GM20000 (cell line): ENCODE measurements at places on chromosomes 2 and 18.

DNA sequence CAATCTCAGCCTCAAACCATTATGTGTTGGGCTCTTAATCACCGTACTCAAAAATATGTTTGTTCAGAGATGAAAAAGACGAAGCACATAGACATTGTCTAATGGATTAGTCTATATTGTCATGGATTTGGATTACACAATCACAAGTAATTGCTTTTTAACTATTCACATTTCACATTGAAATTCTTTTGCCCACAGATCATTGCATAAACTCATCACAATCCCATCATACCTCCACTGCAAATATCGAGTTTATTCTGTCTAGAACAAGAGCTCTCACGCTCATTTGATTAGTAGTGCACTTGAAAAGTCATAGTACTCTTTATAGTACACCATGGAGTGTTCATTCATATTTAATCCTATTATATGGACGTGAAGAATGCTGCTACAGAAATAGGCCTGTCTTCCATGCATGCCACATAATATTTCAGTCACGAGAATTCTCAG, 97.9 kb upstream of the SOX11 start:
- no peak for DNase-seq

- no peak for DNase-seq
Observed at GRCh38 chr2:172299741-172300140, 127.6 kb upstream of the ITGA6 start.

GRCh38 chr18:64131314-64131713, 17.6 kb downstream of the LINC00305 start:
- no peak for DNase-seq

GRCh38 chr2:52532956-52533355, 1234.6 kb upstream of the CHAC2 start:
- no peak for DNase-seq

DNA sequence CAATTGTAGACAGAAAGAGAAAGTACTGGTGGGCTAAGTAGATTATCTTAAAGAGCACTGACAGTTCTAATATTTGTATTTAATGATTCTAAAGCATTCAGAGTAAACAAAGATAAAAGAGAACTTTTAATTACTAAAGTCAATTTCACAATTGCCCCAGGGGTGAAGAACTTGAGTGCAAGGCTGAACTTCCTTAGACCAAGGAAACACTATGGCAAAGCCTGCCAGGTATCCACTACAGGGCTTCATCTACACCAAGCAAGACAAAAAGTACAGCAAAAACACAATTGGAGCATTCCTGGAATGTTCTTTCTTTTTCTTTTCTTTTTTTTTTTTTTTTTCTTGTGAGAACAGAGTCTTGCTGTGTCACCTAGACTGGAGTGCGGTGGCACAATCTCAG, 46.9 kb upstream of the NDUFV2 start:
- DNase-seq: no peak

DNA sequence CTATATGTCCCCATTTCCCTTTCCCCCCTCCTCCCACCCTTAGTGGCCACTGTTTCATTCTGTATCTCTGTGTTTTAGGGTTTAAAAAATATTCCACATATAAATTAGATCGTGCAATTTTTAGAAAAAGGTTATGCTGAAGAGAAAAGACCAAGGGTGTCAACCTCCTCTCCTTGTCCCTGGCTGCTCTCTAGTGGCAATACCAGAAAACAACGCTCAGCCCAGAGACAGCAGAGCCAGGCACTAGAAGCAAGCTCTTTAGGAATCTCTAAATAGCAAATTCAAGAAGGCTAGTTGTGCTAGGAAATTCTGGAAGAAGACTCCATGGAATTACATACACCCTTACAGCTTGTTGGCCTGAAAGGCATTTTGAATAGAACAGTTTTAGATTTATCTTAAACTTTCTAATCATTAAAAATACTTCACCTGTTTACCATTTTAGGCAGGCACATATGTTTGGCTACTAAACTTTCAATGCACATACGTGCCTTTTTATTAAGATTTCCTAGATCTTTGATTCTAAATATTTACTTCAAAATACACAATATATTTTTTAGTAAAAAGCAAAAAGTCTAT, 35.1 kb upstream of the RASGRP3 start:
- DNase-seq: peak; percentile 61

DNA sequence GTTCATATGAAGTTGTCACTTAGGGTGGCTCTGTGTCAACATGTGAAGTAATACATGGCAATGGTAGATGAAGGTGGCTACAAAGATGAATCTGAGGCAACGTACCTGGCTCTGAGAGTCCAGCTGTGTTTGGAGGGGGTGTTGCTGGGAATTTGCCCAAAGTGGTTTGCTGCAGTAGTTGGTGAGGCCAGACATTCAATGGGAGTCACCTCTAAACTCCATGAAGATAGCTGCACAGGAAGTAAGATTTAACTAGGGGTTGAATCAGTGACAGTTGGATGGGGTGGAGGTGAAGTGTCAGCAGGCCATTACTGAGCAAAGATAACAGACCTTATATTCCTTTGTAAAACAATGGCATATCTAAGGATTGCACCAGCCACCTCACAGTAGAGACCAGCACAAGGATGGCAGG, 71.8 kb downstream of the NUP35 start:
- no peak for DNase-seq

DNA sequence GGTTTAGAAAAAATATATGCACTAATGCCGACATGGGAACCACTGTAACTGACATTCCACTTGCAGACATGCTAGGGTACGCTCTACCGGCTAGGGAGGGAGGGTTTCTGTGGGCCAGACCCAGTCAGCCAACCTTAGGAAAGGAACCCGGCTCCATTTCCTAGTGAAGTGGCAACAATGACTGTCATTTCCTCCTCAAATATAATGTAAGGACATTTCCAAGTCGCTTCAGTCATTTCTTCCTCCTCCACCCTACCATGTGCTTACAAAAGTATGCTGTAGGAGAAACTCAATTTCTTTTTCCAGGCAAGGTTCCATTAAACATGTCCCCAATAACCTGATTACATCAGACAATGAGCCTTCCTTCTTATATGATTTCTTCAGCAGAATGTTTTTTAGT, 64.3 kb upstream of the PSMD14 start:
- peak; percentile 19 for DNase-seq
